ENCODE measurements at places on chromosomes 6 and 20. TPM values are rescaled to one million over a fixed set of nuclear protein-coding genes. Genes with fewer than 3 reads are reported as not detected.

Gene PRPF6
- total RNA-seq: 63.7 TPM

Gene IRF4
- total RNA-seq: not detected

Gene ZNF391
- 1.6 TPM for total RNA-seq

Gene CDSN
- not detected for total RNA-seq

Gene TNFRSF6B
- total RNA-seq: 0.98 TPM

Gene ZC2HC1B
- total RNA-seq: not detected

Gene PRKN
- 1.1 TPM for total RNA-seq

Gene LCA5
- 6.1 TPM for total RNA-seq

Gene JPH2
- total RNA-seq: 2.2 TPM

Gene RBPJL
- total RNA-seq: not detected

Gene NELFCD
- 46.8 TPM for total RNA-seq

Gene SLC17A2
- total RNA-seq: not detected

Gene TNXB
- total RNA-seq: 9.8 TPM

Gene GSTA3
- not detected for total RNA-seq

Gene SCRT2
- total RNA-seq: not detected

Gene NKX2-4
- total RNA-seq: not detected

Gene HM13
- 101 TPM for total RNA-seq

Gene GLP1R
- not detected for total RNA-seq

Gene ARMC2
- 2.5 TPM for total RNA-seq

Gene DDX27
- 27.9 TPM for total RNA-seq

Gene EXOC2
- total RNA-seq: 39.6 TPM

Gene SAPCD1
- total RNA-seq: 0.79 TPM

Gene TUBE1
- total RNA-seq: 30.2 TPM

Gene DYNLT2
- 0.39 TPM for total RNA-seq

Gene CCM2L
- not detected for total RNA-seq

Gene ETV7
- 0.59 TPM for total RNA-seq

Gene UBE2J1
- total RNA-seq: 26.3 TPM

Gene CST4
- 0.33 TPM for total RNA-seq

Gene KCNQ5
- 7.8 TPM for total RNA-seq

Gene MEP1A
- total RNA-seq: not detected

Gene IL20RA
- total RNA-seq: 0.20 TPM

Gene HSPA1L
- 2.2 TPM for total RNA-seq

Gene COL11A2
- total RNA-seq: 0.13 TPM

Gene C20orf96
- total RNA-seq: 5.0 TPM

Gene GABBR1
- 25.4 TPM for total RNA-seq

Gene MOG
- not detected for total RNA-seq

Gene TBXT
- total RNA-seq: not detected

Gene NOTCH4
- 0.65 TPM for total RNA-seq

Gene MCHR2
- total RNA-seq: not detected

Gene SLC52A3
- not detected for total RNA-seq

Gene FOXQ1
- total RNA-seq: 0.03 TPM

Gene METTL24
- 0.52 TPM for total RNA-seq

Gene HLA-DQB2
- not detected for total RNA-seq

Gene TMC2
- total RNA-seq: not detected

Gene BCAS4
- total RNA-seq: 19.5 TPM

Gene SLC25A27
- 7.0 TPM for total RNA-seq

Gene KCNK16
- not detected for total RNA-seq
